ENCODE measurements at places on chromosomes 16 and 17.

DNA sequence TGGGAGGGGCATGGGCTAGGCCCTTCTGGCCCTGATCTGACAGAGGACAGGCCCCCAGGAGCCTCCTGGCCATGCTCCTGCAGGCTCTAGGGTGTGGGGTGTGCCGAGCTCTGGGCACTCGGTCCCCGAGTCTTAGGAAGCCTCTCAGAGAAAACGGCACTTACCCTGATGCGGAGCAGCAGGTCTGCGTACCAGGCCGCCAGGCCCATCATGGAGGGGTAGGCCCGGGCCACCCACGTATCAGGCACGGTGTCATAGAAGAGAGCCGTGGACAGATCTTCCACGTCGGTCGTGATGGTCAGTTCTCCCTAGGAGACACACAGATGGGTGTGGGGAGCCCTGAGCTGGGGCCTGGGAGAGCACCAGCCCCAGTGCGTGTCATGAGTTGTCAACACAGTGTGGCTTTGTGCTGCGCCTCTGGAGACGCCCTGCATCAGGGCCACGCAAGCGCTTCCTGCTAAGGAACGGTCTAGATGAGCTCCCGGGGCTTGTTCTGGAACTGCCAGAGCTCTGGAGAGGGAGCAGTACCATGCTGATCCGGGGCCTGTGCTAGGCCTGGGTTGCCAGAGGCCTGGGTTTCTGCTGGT lies 47.9 kb downstream of the PGS1 start:
- no peak for DNase-seq

DNA sequence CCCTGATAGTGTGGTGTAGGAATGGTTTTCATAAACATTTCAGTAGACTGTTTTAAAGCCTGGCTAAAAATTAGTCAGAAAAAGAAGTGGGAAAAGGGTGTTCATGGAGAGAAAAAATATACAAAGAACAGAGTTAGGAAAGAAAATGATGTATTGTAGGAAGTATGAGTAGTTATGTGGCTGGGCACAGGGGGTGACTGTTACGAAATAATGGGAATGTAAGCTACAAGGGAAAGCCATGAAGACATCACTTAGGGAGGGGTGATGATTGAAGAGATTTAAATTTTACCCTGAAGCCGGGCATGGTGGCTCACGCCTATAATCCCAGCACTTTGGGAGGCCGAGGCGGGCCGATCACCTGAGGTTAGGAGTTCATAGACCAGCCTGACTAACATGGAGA lies 55.3 kb downstream of the NUP88 start:
- no peak for DNase-seq

DNA sequence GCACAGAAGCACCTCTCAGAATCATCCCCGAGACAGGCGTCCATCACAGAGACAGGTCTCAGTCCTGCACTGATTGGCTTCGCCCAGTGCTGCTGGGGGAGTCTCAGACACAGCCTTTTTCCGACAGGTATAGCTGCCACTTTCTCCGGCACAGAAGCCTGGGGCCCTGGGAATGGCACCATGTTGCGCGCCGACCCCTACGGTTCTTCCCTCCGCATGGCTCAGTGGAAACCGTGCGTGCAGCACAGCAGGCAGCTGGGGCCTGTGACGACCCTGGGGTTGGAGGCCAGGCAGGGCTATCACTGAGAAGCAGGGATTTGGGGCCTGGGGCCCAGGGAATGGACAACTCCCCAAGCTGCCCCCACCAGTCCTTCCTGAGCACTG lies 29.7 kb upstream of the CDH15 start:
- DNase-seq, result no peak

GRCh38 chr17:72104164-72104862 lies 16.5 kb upstream of the SOX9 start:
- no peak for DNase-seq

DNA sequence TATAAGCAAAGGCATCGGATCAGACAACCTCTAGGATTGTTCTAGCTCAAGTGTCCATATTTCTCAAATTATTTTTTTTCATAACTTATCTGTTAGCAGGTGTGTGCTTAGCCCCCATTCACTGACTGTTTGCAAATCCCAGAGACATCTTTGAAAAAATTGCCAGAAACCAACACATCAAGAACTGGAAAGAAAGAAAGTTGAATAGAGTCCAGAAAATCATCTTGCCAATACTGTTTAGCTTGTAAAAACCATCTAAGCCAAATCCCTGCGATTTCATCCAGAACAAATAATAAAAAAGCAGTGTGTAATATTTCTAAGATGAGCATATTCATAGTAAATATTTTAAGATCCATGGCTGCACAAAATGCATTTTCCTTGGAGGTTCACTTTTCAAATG lies 64.5 kb downstream of the WSCD1 start:
- no peak for DNase-seq

GRCh38 chr17:76367642-76368041 lies 13.9 kb upstream of the PRPSAP1 start:
- no peak for DNase-seq

DNA sequence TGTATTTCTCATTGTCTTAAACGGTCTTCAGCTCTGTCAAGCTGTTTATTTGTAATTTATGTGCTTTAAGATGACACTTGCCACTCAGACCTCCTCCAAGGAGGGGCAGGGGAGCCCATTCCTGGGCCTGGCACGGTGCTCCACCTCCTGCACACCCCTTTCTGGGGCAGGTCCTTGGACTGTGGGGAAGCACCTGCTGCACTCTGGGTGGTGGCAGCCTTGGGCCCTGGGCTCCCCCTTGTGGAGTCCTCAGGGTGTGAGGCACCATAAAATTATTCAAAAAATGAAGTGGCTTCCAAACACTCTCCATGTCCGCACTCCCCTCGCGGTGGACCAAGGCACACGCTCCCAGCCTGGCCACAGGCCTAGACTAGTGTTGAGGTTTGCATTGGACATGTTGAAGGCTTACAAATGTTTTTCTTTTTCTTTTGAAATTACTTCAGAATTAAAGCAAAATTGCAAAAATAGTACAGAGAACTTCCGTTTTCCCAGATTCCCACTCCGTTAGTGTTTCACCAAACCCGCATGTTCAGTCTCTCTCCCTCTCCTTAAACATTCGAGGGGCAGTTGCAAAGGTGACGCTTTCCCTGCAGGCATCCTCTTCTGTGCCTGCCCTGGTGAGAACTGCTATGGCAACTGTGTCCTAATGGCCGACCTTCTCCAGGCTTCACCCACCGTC lies 32.4 kb downstream of the FOXK2 start:
- DNase-seq, result peak; percentile 64

- DNase-seq, result no peak
Observed at GRCh38 chr16:65547772-65548446, 426.0 kb upstream of the CDH11 start.

- DNase-seq, result no peak
Observed at GRCh38 chr17:49297141-49297540, 64.9 kb downstream of the ZNF652 start.

DNA sequence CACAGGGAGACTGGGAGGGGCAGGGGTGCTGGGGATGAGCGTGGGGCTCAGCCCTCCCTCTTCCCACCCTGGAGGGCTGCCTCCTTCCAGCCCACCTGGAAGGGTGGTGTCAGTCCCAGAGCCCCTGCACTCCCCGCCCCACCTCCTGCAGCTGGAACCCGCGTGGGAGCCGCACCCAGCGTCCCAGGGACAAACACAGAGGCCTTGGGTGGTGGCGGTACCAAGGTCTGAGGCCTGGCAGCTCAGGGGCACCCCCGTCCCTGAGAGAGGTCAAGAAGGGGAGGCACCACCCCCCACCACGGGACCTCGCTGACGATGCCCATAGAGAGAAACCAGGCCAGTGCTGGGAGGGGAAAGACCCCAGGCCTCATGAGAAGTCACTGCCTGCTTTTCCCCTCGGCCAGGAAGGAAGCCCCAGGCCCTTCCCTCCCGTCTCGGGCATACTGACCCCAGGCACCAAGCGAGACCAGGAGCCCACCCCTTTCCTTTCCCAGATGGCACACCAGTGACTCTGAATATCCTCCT lies 4.1 kb downstream of the HS3ST6 start:
- no peak for DNase-seq

DNA sequence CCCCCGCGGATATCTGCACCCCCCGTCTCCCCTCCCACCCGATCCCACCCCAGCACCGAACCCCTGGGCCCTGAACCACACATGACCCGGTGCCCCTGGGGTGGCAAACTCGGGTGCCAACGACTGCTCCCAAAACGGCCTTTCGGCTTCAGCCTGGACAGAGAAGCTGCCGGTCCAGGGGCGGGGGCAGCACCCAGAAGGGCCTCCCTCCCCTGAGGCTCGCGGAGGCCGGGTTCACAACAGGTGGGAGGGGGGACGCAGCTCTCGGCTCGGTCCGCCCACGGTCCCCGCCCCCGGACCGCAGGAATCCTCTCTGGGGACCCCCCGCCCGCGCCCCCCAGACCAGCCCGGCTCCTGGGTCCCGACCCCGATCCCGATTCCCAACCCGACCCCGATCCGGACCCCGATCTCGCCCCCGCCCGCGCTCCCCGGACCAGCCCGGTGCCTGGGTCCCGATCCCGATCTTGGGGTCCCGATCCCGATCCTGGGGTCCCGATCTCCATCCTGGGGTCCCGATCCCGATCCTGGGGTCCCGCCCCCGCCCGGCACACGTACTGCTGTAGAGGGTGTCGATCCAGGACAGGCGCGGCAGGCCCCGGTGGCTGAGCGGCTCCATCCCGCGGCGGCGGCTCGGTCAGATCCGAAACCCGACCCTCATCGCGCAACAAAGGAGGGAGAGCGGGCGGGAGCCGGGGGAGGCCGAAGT lies 516 bp downstream of the ABR start:
- no peak for DNase-seq

- no peak for DNase-seq
Observed at GRCh38 chr17:76781056-76781982, 43.4 kb downstream of the MFSD11 start.

- no peak for DNase-seq
Observed at GRCh38 chr17:33595828-33596227, 302.7 kb upstream of the ASIC2 start.

DNA sequence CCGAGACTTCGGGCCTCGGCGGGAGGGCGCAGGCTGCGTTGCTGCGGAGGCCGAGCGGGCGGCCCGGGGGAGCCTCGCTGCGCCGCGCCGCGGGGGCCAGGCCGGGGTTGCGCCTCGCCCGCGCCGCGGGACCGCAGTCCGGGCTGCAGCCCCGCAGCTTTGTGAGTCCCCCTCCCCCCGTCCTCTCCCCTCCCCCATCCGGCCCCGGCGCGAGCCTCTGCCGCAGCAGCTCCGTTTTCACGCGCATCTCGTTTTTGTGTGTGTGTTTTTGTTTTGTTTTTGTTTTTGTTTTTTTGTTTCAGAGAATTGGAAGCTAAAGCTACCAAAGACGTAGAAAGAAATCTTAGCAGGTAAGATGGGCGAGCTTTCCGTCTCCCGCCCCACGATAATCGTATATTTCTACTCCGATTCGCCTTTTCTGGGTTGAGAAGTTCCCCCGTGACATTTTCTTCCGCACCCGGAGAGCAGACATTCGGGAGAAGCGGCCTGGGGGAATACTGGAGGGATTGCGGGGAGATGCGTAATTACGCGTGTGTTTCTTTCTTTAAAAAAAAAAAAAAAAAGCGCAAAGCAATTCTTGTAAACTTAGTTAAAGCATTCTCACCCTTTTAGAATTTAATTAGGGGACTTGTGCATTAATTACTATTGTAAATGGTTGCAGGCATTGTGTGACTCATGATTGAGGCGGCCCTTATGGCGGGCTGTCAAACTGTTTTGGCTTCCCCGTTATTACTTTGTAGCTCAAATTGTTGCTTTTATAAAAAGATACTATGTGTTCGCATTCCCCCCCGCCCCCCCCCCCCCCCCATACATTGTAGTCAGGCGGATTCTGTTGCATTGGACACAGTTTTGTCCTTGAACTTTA lies 732 bp downstream of the TNRC6A start:
- no peak for DNase-seq

DNA sequence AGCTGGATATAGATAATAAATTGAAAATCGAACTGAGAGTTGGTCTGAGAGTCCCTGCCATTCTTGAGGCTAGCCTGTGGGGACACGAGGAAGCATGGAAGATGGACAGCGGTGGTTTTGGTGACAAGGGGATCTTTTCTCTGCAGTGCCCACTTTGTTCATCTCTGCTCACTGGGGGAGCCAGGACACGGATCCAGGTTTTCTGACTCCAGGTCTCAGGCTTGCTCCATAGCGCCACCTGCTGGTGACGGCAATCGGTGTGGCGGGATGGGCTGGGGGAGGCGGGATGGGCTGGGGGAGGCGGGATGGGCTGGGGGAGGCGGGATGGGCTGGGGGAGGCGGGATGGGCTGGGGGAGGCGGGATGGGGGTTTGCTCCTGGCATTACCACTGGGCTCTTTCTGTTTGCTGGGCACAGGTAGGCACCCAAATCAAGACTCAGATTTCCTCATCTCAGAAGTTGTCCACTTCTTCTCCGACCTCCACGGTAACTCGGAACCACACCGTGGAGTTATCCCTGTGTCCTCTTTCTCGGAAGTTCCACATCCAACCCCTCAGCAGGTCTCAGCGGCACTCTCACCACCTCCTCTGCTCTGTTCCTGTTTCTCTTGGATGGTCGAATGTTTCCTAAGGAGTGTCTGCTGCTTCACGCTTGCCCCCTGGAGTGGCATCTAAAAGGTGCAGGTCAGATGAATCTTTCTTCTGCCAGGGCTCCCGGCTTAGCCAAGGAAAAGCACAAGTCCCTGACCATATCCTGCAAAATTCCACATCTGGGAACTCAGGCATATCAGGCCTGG lies 142.4 kb downstream of the CYLD start:
- DNase-seq, result peak; percentile 4

GRCh38 chr17:61464130-61464842 lies 12.1 kb downstream of the TBX4 start:
- no peak for DNase-seq

GRCh38 chr16:85370881-85371651 lies 242.1 kb upstream of the GSE1 start:
- no peak for DNase-seq

DNA sequence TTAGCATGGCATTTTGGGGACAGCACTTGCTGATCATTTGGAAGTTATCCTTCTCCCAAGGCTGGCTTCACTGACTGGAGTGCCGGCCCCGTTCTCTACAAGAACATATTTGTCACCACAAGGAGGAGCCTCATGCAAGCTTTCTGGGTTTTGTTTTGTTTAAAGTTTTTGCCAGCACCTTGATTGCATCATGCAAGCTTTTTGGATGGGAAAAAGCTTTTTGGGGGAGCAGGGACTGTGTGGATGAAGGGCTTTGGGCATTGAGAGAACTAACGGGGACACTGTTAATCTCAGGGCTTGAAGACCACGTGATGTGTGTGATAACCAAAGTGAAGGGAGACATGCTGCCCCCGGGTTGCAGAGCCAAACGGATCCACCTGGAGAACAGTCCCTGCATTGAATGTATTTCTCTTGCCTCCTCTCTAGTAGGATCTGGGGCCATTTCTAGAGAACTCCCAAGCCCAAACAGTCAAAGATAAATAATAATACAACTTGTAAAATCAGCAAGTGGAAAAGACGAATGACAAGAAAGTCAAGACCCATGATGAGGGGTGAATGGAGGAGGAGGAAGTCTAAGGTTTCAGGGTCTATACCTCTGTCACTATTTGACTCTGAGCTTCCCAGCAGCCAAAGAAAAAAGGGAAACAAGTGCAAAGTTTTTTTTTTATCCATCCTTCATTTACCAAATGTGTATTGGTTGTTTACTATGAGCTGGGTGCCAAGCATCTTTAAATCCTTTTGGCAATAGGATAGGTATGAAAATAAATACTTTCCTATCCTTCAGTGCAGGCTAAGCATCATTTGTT lies 17.2 kb downstream of the TMEM114 start:
- no peak for DNase-seq

- DNase-seq, result no peak
Observed at GRCh38 chr16:67112591-67113399, 3.1 kb downstream of the PHAF1 start.
